ENCODE measurements at places on chromosomes 7 and 10.

DNA sequence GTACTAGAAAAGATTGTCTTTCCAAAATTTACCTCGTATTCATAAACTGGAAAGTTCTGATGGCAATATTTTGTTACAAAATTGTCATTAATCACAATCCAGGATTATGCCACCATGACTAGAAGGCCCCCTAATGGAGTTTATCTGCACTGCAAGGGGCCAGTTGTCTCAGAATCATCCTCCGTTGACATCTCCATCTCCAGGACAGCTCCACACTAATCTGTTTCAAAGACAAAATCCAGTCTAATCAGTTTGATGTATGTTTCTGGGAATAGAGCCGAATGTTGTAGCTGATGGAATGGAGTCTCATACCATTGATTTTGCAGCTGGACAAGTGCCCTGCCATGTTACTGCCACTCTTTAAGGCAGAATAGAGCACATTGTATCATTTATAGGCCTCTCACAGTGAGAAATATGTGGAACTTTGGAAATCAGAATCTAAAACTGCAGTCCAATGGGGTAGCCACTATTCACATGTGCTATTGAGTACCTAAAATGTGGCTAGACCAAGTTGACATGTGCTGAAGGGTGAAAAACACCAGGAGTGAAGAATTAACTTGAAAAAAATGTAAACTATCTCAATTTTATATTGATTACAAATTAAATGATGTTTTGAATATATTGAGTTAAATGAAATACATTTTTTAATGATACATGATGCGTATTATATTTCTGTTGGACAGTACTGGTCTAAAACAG, 38.3 kb upstream of the TOMM7 start:
- DNase-seq = no peak

- no peak for DNase-seq
Measured at GRCh38 chr7:95011146-95011928, 103.9 kb downstream of the PPP1R9A start.

- DNase-seq = no peak
Measured at GRCh38 chr10:11603741-11604140, 7.7 kb downstream of the USP6NL start.

DNA sequence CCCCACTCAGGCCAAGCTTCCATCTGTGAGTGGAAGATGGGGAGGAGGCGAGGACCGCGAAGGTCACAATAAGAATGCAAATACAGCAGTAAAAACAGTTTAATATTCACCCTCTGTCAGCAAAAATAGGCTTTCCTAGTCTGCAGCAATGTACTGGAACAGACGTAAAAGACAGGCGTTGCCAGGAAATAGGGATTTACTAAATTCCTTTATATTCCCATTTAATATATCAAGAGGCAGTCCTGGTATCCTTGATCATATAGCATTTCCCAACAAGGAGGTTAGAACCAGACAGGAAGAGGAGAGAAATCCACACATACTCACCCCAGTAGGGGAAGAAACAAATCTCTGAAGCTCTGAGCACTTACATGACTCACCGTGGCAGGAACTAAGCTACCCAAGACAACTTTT, 1054.9 kb upstream of the C7orf33 start:
- no peak for DNase-seq

- DNase-seq = no peak
Measured at GRCh38 chr7:129690701-129691100, 79.2 kb downstream of the NRF1 start.

DNA sequence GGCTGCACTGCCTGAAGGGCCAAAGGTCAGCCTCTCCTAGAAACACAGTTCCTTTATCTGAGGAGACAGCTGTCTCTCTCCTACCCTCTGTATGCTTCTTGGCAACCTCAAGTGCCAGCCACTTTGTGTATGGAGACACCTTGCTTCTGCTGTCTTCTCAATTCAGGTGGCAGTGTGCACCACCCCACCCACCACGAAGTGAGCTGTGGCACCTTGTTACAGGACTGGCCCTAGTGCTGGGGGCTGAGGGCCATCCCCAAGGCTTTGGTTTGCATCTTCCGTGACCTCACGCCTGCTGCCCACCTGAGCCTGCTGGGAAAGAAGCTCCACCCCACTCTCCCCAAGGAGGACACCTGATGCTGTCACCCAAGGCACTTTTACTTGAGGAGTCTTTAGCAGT, 47.1 kb upstream of the LRRC4 start:
- no peak for DNase-seq

DNA sequence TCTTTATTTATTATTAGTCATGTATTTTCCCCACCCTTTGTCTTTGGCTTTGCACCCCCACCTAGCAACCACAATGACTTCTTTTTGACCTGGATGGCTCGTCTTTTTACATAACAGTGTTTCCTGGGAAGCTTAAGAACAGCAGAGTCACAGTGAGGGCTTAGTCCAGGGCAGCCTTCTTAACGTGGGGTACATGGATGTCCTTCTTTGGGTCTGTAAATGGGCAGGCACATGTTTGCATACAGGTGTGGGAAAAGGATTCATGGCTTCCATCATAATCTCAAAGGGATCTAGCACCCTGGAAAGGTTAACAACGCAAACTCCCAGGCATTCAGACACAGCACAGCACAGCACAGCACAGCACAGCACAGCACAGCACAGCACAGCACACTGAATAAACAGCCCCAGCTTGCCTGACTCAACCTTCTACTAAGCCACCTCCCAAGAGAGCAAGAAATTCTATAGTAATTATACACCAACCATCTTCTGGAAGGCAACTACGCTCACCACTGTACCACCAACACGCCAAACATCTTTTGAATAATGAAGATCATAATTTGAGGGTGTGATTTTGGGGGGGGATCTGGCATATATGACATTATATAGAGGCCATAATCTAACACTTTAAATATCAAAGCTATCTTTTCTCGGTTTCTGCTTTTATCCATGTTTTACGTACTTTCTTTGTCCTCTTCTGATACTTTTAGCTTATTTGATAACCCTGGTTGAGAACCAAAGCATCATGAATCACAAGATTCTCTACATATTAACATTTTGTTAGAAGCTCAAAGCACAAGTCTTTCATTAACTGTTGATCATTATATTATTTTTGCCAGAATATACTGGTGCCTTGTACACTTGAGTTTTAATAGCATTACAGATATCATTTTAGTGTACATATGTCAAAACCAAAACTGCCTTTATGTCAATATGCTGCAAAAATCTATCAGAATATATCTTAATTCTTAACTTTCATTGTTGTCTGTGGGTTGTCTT, 177.2 kb upstream of the KLF14 start:
- DNase-seq = no peak

DNA sequence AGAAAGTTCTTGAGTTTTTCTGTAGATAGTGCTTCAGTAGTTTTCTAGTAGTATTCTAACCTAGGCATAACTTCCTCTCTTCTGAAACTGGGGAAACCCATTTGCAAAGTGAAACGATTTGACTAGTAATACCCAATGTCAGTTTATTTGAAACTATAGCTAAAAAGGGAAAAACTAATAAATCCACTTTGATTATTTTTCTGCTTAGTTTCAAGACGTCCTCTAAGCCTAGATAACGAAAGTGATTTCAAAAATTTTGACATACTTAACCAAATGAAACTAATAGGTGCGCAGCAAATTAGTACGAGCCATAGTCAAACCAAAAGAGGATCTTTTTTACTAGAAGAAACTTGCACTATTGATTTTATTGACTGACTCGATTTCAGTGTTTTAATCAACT, 9.8 kb upstream of the SP8 start:
- no peak for DNase-seq

- DNase-seq = no peak
Measured at GRCh38 chr10:115092258-115092554, 959 bp upstream of the ATRNL1 start.

GRCh38 chr10:44627591-44628354, 242.9 kb upstream of the CXCL12 start:
- DNase-seq = no peak

DNA sequence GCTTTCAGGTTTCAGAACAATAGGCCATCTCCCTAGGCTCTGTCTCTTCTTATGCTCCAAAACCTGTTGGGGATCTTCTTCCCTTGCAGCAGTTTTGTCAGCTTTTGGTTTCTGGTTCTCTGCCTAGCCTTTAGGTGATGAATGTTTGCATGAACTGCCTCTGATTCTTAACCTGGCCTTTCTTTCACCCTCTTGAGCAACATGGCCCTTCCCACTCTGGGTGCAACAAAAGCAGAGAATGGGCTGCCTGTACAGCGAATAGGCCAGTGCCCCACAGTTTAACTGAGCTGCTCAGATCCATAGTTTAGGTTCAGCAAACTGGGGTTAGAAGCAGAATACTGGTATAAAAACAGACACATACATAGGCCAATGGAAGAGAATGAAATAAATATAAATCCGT, 18.1 kb upstream of the NUP205 start:
- DNase-seq = no peak

DNA sequence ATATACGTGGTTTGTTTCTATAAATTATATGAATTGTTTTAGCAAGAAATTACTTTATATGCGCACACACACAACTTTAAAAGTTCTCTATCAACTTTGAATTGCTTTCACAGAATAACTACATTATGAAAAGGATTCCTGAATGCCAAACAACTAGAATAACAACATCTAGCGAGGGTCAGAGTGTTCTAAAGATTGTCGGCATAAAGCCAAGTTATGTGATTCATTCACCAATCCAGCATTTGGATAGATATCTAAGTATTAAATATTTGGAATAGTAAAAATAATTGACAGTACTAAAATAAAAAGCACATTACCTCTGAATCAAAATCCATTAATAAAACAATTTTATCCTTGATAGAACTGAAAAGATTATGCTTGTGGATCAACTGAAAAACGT, 125.3 kb upstream of the AMPH start:
- no peak for DNase-seq

GRCh38 chr7:98724591-98724990, 107.5 kb downstream of the NPTX2 start:
- no peak for DNase-seq

DNA sequence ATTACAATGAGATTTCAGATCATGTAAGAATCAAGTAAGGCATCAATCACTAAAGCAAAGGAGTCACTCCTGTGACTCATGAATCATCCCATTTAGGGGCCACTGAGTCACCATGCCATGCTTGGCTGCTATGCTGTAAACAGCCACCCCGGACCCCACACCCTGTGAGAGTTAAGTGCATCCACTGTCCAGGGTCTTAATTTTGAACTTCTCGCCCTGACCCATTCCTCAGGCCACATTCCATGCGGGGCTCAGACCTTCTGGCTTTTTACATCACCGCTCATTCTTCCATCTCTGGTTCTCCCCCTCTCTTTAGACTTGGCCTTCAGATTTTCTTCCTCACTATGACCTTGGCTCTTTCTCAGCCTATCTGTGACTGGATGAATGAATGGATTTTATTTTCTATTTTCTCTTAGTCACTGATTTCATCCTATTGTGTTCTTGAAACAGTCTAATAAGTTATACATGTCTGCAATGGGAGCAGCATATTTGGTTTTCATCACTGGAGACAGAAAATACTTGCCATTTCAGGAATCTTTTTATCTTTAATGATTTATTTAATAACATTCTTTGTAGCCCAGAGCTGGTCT, 239.6 kb downstream of the SKIDA1 start:
- no peak for DNase-seq

- DNase-seq = no peak
Measured at GRCh38 chr10:34628174-34628796, 186.8 kb downstream of the PARD3 start.

GRCh38 chr7:138878051-138878450, 80.1 kb upstream of the ATP6V0A4 start:
- DNase-seq = no peak
